Sigmoid colon (tissue), 7 donors: ENCODE measurements at places on chromosomes 13 and 19. TPM values are rescaled to one million over a fixed set of nuclear protein-coding genes. Genes with fewer than 3 reads are reported as not detected.
A peak's percentile ranks its signal among the peaks of the same experiment; 100 is the strongest.

DNA sequence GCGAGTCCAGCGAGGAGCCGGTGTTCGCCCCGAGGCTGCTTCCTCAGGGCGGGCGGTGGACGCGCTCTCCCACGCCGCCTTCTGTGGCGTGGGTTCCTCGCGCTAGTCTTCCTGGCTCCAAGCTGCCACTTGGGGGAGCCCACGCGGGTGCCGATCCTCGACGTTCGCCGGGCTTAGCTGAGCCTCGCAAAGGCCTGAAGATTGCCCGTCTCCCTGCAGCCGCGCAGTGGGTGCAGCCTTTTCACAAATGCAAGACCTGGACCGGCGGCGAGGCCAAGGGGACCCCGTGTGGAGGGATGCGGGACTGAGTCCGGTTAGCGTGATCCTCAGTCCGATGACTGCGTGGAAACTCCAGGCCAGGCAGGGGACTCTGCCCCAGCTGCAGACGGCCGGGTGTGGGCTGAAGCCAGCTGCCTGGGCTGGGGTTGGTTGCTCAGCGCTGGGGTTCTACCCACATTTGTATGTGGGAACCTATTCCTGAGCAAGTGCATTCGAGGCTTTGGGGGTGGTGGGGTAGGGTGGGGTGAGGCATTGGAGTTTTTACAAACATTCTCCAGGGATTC lies 16.6 kb upstream of the LRP3 start:
- DNase-seq = peak; percentile 89

DNA sequence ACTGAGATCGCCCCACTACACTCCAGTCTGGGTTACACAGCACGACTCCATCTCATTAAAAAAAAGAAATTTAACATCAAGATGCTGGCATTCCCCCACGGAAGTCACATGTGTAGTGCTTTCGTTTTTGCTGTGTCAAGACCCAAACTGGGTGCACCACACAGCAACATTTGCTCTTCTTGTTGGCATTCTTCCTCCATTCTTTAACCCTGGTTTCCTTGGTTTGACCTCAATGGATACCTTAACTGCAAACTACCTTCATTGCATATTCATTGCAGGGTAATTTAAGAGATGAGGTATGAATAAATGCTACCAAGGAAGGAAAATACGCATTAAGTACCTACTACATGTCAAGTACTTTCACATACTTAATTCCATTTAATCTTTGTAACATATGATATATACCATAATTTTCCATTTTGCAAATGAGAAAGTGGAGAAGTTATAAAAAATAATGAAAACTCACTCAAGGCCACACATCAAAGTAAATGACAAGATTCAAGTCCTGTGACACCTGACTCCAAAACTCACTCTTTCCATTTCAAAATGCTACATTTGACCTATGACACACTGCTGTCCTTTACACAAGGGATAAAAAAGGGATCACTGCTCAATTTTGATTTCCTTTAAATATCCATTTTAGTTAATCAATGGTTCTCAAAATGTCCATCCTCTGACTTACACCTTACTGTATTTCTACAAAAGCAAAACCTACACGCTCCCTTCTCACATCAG lies 59.2 kb downstream of the STK24 start:
- no peak for DNase-seq

GRCh38 chr19:435707-436412 lies 25.0 kb downstream of the SHC2 start:
- DNase-seq = no peak

GRCh38 chr13:40148101-40148500 lies 492.6 kb downstream of the COG6 start:
- DNase-seq = no peak

The PSG6 gene
- total RNA-seq = not detected

The CPAMD8 gene
- 14.4 TPM for total RNA-seq

The ZNF442 gene
- 0.55 TPM for total RNA-seq
